Activated CD4-positive, alpha-beta T cell treated with anti-CD3 and anti-CD28 coated beads, Interleukin-10, Interleukin-2, amounts not matched to agents 100 ng/mL and 50 ng/mL, durations not matched to agents 16 hours and 8 hours (primary cell): ENCODE measurements at places on chromosomes 2 and 18.

DNA sequence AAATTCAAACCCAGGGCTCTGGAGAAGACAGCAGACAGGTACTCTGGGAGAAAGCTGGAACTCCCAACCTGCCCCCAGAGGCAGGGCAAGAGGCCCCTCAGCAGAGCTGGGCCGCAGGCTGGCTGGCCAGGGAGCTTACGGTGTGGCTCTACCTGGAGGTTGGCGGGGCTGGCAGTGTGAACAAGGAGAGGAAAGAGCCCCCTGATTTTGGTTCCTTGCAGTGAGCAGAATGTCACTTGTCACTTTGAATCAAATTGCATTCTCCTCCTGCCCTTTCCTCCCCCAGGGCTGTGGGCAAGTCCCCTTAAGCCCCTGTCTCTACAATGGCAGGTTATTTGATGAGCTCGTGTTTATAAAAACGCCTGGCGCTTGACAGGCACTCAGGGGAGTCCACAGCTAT is 32.6 kb downstream of the MYO7B start:
- DNase-seq: no peak

DNA sequence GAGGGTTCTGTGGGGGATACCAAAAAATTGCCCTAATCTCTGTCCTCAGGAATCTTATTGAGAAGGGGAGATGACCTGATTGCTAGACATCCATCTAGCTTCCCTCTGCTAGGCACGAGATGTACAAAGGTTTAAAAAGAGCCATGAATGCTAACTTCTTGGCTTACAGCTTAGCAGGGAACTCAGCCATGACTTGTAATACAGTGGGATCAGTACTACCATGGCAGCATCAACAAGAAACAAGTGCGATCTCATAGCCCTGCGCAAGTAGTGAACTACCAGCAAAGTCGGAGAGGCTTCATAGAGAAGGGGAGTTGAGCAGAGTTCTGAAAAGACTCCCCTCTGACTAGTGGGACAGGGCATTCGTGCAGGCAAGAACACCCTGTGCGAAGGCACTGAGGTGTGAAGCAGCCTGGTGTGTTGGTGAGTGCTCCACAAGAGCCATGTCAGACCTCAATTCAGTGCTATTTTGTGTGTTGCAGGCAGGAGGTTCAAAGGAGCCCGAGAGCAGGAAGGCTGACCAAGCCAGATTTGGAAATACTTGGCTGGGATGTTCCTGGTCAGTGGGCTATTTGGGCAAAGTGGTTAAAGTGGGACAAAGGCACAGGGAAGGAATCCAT is 130.0 kb downstream of the FMNL2 start:
- no peak for DNase-seq

GRCh38 chr2:70241340-70241739 is 7.1 kb downstream of the TIA1 start:
- no peak for DNase-seq

- no peak for DNase-seq
Measured at GRCh38 chr2:56372071-56372656, 188.4 kb downstream of the CCDC85A start.

DNA sequence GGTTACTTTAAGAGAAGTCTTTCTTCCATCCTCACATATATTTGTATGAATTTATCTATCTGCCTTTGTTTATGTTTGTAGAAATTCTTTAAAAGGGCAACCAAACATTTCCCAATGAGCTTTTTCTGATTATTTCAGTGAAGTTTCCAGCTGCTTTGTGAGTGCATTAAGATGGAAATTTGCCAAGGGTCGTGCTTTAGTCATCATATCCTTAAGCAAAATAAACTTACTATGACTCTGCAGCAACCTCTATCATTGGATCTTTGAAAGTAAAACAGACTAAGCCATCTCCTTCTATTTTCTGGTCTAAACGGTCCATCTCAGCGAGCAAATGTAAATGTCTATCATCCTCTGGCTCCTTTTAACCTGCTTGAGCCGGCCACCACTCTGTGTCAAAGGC is 489.3 kb downstream of the SOX11 start:
- DNase-seq: no peak

DNA sequence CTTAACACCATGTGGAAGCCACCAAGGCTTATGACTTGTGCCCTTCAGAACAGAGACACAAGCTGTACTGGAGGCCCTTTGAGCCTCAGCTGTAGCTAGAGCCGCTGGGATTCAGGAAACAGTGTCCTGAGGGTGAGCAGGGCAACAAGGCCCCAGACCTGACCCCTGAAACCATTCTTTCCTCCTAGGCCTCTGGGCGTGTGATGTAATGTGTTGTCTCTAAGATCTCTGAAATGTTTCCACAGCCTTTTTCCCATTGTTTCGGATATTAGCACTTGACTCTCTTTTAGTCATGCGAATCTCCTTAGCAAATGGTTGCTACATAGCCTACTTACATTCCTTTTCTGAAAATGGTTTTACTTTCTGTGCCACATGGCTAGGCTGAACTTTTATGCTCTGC is 114.9 kb downstream of the CD8B2 start:
- DNase-seq: no peak

- no peak for DNase-seq
Measured at GRCh38 chr2:80887841-80888378, 583.4 kb upstream of the LRRTM1 start.

DNA sequence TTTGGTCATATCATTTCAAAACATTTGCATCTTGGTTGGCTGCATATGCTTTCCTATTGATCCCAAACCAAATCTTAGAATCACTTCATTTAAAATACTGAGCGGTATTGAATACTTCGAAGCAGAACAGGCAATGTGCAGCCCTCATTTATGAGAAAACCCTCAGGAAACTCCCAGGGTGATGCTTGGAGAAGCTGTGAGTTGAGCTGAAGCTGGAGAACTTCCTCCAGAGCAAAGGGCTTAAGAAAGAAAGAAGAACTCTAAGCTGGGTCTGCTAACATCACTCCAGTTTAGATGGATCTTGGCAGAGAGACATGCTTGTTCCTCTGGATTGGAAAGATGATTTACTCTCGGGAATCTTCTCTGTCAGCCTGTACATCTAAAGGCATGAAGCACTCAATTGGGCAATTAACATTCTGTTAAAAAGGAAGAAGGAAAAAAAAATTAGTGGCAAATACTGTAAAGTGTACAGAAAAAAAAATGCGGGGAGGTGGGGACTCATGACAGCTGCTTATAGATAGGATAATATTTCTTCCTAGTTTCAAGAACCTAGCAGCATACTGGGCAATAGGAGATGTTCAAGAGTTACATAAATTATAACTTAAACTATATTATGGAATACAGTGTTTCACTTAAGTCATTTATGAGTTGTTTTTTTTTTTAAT is 49.5 kb downstream of the ATIC start:
- no peak for DNase-seq

GRCh38 chr2:158995677-158996049 is 27.2 kb downstream of the TANC1 start:
- no peak for DNase-seq

DNA sequence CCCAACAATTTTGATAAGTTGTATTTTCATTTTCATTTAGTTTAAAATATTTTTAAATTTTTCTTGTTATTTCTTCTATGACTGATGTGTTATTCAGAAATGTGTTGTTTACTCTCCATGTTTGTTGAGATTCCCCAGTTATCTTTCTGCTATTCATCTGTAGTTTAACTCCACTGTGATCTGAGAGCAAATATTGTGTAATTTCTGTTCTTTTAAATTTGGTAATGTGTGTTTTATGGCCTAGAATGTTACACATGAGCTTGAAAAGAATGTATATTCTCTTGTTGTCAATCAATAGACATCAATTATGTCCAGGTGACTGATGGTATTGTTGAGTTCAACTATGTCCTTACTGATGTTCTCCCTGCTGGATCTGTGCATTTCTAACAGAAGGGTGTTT is 188.2 kb downstream of the CYP26B1 start:
- DNase-seq: no peak

DNA sequence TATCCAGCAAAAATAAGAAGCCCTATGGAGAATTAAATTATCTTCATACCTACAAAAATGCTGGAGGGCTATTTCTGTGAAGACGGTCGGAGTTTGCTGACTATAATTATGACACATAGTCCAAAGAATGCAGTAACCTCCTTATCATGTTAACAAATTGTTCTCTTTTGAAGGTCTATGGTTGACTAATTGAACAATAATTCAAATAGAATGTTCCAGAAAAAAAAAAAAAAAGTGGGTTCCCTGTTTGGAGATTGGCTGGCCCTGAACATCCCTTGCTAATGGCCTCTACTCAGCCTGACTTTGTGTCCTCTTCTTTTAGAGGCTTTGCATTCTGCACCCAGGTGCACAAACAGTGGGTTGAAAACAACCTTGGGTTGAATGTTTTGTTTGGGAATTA is 82.8 kb upstream of the CCBE1 start:
- DNase-seq: no peak

DNA sequence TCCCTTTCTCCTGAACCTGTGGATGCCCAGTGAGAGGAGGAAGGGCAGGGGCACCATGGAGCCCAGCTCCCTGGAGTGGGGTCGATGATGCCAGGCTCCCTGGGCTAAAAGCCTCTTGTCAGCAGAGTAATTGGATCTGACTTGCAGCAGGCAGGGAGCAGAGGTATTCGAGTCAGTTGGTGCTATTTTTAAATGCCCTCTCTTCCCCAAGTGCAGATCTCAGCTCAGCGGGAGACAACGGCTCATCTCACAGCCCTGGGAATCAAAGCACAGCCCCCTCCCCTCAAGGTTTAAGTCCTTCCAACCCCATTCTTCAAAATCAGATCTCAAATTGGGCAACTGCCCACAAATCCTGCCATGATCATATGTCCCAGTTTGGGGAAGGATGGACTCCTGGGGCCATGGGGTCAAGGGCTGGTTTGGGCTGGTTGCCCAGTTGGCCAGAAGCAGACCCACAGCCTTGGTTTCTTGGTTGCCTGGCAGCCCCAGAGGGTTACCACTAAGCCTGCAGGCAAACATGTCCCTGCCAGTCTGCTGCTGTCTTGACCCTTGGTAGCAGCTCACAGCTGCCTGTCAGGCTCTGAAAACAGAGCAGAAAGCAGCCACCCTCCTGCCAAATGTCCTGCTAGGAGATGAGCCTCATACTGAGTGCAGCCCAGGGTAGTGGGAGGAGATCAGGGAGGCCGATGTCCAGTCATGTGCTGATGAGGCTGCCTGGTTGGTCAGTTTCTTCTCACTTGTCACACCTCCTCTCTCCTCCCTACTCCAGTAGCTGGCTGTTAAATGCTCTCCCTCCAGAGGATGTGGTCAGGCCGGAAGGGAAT is 244.9 kb downstream of the LOXHD1 start:
- no peak for DNase-seq

DNA sequence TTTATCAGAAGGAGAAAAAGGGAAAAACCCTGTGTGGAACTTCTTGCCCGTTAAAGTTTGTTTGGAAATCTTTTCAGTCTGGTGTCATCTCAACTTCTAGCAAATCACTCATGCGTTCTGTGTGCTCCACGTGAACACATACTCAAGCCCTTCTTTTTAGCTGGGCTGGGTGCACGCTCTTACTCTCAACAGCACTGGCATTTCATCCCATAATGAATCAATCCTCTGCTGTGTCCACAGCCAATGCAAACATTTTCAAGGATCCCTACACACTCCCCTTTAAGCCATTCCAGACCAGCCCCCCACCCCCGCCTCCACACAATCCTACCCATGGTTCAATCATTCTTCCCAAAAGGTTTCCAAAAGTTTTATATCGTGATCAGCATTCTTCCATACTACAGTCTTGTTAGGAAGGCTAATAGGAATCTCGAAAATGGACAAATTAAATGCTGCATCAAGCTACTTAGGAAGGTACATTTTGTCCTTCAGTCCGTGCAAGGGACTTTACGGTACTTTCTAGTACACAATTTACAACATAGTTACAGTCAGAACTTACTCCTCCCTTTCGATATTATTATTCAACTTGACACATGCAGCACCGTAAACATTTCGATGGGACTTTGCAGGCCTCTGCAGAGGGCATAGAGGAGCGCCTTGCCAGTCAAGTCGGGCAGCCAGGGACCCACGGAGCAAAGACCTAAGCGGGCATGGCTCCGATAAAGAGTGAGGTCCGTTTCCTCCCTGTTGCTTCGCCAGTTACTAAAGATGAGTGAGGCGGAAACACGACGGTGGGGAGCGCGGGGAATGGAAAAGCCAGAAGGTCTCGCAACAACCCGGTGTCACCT is 1.4 kb downstream of the PTGR3 start:
- DNase-seq: peak; percentile 83

GRCh38 chr2:186559848-186560247 is 30.0 kb upstream of the ITGAV start:
- no peak for DNase-seq

- DNase-seq: no peak
Measured at GRCh38 chr2:52034706-52035105, 1002.8 kb upstream of the NRXN1 start.

- no peak for DNase-seq
Measured at GRCh38 chr2:37795938-37796337, 124.5 kb upstream of the CDC42EP3 start.

DNA sequence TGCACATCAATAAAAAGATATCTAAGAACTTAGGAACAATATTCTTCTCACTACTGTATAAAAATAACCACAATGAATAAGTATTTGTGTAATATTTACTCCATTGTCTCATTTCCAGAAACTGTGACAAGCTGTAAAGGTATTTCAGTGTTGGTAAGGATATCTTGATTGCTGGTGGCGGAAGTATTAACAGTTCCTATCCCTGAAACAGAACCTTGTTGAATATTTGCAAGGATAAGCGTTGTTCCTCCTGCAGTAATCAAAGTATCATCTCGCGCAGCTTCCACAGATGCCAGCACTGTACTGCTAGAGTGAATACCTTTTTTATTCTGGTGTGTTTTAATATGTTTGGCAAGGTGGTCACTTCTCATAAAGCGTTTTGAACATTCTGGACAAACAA is 55.3 kb downstream of the SP3 start:
- no peak for DNase-seq

GRCh38 chr2:109473616-109474318 is 140.0 kb downstream of the SEPTIN10 start:
- DNase-seq: no peak

DNA sequence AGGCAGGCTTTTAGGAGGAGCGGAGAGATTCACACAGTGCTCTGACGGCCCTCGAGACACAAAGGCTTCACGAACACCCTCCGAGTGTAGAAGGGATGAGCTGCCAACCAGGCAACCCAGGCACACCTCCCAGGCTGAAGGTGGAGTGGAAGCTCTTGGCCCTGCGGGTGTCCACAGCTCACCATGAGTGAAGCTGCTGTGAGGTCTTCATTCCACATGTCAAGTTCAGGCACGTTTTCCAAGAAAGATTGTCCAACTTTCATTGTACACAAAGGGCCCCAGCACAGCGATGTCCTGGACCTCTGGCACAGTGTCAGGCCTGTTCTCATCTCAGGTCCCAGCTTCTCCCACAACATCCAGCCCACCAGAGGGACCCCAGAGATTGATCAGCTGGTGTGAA is 13.4 kb downstream of the PARD6G start:
- no peak for DNase-seq

DNA sequence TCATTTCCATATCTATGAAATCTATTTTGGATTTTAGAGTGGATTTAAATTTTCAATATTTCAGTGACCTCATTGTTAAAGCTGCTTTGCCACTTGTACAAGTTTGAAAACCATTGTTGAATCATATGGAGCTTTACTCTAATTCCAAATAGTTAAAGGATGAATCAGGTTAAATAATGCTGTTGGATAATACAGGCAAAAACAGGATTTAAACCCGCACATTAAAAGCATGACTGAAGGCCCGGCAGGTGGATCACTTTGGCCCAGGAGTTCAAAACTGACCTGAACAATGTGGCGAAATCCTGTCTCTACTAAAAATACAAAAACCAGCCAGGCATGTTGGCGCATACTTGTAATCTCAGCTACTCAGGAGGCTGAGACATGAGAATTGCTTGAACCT is 68.3 kb downstream of the RIF1 start:
- DNase-seq: no peak

GRCh38 chr2:197058777-197059300 is 132.3 kb upstream of the PGAP1 start:
- no peak for DNase-seq
